ENCODE measurements at places on chromosomes 5 and 9. TPM values are rescaled to one million over a fixed set of nuclear protein-coding genes. Genes with fewer than 3 reads are reported as not detected.

- DNase-seq: no peak
- H3K4me1 ChIP-seq: no peaks in the 10 kb centered on the region
- peaks cover 31% of the 10 kb centered on the region for H3K27me3 ChIP-seq
- H3K4me3 ChIP-seq: peak overlapping the region; percentile 82
- H3K36me3 ChIP-seq: no peaks in the 10 kb centered on the region
Measured at GRCh38 chr5:148825716-148826052, 727 bp upstream of the ADRB2 start.

- peaks cover 9% of the 10 kb centered on the region for H3K36me3 ChIP-seq
- no peak overlapping the region for H3K27ac ChIP-seq
- DNase-seq: no peak
- no peak overlapping the region for H3K4me3 ChIP-seq
- no peaks in the 10 kb centered on the region for H3K27me3 ChIP-seq
Measured at GRCh38 chr9:98083061-98083501, 26.5 kb downstream of the NANS start.

SGCD gene
- 67.0 TPM for total RNA-seq

GLDC gene
- total RNA-seq: 0.11 TPM

- peaks cover 7% of the 10 kb centered on the region for H3K36me3 ChIP-seq
- no peaks in the 10 kb centered on the region for H3K27me3 ChIP-seq
- peak overlapping the region; percentile 89 for H3K27ac ChIP-seq
Measured at GRCh38 chr5:135392256-135392655, 6.8 kb downstream of the MACROH2A1 start.

MYMK gene
- total RNA-seq: not detected

NR5A1 gene
- not detected for total RNA-seq

PCDHGA7 gene
- total RNA-seq: 1.6 TPM

- no peak overlapping the region for H3K4me3 ChIP-seq
- DNase-seq: no peak
- H3K4me1 ChIP-seq: no peaks in the 10 kb centered on the region
- no peak overlapping the region for H3K27ac ChIP-seq
- H3K27me3 ChIP-seq: no peaks in the 10 kb centered on the region
Measured at GRCh38 chr5:2903451-2904395, 152.2 kb upstream of the IRX2 start.

Measured in GM23248 (cell line).